ENCODE measurements at places on chromosomes 4 and X.

- no peak for DNase-seq
Observed at GRCh38 chr4:144575181-144575580, 70.8 kb upstream of the HHIP start.

- no peak for DNase-seq
Observed at GRCh38 chrX:132671229-132671641, 182.4 kb upstream of the MBNL3 start.

- no peak for DNase-seq
Observed at GRCh38 chr4:81454948-81455347, 16.8 kb downstream of the RASGEF1B start.

DNA sequence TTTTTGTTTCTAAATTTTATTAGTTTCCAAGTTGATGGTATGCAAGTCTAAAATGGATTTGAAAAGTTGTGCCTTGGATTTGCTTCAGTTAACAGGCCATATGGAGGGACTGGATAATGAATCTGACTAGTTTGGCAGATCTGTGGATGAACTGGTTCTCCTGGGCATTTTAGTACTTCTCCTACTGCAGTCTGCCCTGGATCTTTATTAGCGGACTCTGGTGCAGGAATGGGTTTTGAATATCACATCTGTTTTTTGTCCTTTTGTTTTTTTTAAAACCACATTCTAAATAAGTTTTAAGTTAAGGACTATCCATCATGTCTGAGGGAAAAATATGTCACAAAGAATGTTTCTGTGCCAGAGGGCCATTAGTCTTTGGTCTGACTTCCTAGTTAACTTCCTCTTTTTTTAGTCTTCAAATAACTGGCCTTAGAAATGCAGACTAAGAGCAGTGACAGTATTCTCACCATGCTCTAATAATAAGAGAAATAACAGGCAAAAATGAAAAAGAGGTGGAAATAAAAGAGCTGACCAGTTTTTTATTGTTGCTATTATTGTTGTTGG lies 13.9 kb upstream of the DCK start:
- DNase-seq, result no peak

DNA sequence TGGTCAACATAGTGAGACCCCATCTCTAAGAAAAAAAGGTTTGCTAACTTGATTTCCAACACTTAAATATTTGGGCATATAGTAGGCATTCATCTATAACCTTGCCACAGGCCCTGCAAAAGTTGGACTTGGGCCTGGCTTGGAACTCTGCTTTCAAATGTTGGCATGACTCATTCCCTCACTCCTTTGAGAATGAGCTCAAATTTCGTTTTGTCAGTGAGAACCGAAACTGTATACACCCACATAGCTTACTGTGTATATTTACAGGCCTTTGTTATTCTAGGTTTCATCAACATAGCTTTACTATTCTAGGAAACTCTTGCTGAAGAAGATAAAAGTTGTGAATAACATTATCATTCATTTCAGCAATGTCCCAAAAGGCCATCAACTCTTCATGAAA lies 88.7 kb upstream of the ELOVL6 start:
- DNase-seq, result no peak

GRCh38 chr4:105246712-105247111 lies 100.0 kb downstream of the TET2 start:
- DNase-seq, result no peak

DNA sequence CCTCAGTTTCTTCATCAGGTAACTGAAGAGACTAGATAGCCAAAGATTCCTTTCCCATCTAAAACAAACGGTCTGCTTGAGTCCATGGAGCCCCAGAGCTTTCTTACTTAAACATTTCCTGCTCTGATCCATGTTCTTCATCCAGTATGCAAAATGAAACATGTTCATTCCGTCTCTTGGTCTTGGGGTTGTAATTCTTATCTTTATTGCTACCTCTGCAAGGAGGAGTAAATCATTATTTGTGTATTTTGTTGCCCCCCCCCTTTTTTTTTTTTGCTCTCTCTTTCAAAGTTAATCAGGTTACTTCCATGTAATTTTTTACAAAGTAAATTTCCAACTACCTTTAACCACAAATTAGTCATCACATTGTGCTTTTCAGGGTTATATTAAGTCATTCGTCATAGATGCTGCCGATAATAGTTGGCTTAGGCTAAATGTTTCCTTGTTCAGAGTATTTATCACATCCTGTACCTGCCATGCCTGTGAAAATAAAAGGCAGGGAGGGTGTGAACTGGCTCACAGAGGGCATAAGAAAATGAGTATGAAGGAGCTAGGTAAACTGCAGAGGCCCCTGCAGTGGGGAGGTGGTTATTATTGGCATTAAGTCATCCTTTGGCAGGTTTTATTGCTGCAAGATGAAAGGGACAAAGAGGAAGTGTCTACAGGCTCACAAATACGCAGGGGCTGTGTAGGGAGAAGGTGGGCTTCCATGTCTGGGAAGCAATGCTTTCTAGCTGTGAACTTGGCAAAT lies 76.7 kb upstream of the HS3ST1 start:
- DNase-seq, result no peak

DNA sequence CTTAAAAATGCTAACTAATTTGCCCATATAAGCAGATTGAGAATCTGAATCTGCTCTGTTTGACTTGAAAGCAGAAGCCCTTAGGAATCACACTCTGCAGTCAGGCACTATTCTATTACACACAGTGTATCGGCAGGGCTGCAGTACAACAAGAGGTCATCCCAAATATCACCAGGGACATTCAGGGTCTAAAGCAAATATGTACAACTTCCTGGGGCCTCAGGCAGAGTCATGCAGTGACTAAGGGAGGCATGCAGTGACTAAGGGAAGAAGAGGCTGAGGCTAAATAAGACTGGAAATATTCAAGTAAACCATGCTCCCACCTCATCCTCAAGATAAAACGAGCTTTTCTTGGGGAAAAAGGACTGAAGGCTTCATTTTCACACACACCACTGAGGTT lies 20.9 kb downstream of the MAPK10 start:
- no peak for DNase-seq

DNA sequence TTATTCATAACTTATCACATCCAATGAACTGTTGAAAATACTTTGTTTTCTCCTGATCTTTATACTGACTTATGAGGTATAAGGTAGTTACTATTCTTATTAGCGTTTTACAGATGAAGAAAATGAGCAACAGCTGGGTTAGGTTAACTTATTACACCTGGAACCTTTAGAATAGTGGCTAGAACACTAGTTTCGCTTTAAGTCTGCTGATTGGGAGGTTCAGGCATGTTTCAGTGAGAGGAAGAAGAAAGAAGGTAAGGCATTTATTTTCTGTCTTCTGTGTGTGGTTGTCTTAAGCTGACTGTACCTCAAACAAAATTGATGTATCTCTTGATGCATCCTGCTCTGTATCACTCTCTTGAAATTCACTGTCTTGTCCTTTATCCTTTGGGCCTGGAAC lies 302.5 kb downstream of the GRID2 start:
- DNase-seq, result no peak

GRCh38 chr4:5469861-5470260 lies 238.5 kb downstream of the EVC2 start:
- DNase-seq, result no peak

DNA sequence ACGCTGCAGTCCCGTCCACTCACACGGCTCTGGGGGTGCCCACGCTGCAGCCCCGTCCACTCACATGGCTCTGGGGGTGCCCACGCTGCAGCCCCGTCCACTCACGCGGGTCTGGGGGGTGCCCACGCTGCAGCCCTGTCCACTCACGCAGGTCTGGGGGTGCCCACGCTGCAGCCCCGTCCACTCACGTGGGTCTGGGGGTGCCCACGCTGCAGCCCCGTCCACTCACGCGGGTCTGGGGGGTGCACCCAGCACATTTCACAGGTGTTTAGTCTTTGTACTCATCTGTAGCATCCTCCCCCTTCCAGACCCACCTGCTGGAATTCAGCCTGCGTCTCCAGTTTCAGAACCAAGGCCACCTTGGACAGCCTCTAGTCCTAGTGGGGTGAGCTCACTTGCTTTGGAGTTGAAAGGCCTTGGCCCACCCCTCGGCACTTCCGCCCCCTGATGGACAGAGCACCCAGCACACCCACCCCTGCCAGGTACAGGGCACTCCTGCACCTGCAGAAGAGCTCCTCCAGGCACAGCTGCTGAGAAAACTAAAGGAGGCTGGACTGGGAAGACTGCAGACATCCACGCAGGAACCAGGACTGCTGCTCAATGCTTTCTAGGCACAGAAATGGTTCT lies 73.0 kb downstream of the ABLIM2 start:
- no peak for DNase-seq

- DNase-seq, result no peak
Observed at GRCh38 chr4:105594099-105595010, 41.9 kb downstream of the ARHGEF38 start.

- no peak for DNase-seq
Observed at GRCh38 chr4:81095389-81095788, 64.9 kb downstream of the BMP3 start.

DNA sequence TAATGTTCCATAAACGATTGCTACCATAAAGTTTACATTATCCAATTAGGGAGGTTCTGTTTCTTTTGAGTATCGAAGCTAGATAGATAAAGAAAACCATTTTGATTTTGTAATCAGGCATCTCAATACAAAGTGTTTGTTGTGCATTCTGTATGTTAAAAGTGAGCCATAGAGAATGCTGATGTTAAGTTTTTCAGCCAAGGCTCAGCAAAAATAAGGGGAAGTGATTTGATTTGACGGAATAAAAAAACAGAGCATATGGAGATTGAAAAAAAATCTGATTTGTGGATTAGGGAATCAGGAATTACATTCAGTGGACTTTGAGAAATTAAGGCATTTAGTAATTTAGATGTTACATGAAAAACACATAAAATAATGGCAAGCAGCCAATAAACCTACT lies 314.8 kb downstream of the PPP3CA start:
- no peak for DNase-seq

- no peak for DNase-seq
Observed at GRCh38 chr4:88148560-88148959, 9.9 kb downstream of the ABCG2 start.

DNA sequence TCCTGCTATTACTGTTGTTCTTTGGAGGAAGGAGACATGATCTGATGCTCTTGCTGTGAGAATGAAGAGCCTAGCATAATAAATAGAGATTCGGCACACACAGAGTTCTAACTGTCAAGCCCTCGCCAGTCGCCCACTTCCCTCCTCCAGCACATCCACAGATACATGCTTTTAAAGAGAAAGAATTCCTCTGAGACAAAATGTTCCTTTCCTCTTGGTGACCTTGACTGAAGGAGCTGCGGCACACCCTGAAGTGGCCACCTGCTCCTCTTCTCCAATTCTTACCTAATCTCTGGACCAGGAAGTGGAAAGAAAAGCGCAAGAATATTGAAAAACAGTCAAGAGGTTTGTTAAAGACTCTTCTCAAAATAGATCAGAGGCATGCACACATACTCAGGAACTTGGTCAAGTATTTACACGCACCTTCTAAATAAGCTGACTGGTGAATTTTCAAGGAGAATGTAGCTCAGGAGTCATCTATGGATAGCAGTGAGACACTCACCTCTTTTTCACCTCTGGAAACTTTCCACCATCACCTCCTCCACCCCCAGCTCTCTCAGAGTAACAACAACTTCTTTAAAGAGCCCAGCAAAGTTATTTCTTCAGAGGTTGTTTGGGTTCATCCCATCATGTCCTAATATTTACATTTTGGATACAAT lies 95.4 kb downstream of the PARM1 start:
- DNase-seq, result no peak

- no peak for DNase-seq
Observed at GRCh38 chr4:7332216-7333023, 102.3 kb downstream of the PSAPL1 start.

GRCh38 chrX:129347291-129347690 lies 176.0 kb downstream of the SMARCA1 start:
- peak; percentile 23 for DNase-seq

DNA sequence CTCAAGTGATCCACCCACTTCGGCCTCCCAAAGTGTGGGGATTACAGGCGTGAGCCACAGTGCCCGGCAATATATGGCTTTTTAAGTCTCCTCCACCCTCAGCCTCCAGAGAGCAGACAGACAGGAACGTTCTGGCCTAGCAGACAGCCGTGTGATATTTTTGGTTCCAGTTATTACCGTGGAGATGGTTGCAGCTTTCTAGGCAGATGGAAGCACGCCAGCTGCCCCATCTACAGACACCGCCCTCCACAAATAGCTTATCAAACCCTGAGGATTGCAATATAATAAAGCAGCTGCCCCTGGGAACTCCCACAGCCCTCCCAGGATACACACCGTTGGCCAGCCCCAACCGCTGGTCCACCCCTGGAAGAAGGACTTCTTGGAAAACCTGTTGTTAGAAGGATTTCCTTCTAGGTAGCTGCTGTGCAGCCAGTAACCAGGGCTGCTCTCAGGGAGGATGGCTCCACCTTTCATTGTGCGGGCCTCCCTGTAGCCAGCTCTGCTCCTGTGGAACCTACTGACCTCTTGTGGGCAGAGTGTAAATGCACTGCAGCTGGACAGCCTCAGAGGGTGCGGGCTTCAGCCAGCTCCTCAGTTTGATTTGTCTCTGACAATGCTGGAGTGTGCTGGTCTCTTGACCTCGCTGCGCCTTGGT lies 44.0 kb downstream of the SLC25A5 start:
- peak; percentile 86 for DNase-seq

GRCh38 chr4:72679666-72680065 lies 110.6 kb upstream of the ADAMTS3 start:
- DNase-seq, result no peak

GRCh38 chrX:7219153-7219705 lies 71.3 kb upstream of the PUDP start:
- no peak for DNase-seq

DNA sequence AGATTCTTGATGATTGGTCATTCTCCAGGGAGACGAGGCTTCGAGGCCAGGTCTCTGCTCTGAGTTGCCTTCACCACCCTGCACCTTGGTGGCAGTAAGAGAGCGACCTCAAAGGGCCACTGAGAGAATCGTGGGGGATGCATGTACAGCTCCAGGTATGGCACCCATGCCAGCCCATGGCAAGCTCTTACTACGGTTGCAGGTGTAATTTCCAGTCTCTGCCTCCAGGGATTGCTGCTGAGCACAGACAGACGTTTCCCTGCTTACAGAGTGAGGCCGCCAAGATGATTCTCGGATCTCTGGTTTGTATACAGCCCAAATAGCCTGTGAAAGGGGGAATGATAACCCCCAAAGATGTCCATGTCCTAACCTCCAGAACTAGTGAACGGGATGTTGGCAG lies 16.3 kb upstream of the DRD5 start:
- no peak for DNase-seq

- DNase-seq, result peak; percentile 65
Observed at GRCh38 chr4:8176547-8177399, 18.2 kb upstream of the ABLIM2 start.

GRCh38 chr4:162853788-162854187 lies 312.9 kb downstream of the NAF1 start:
- no peak for DNase-seq

- peak; percentile 61 for DNase-seq
Observed at GRCh38 chr4:77994194-77994721, 62.9 kb upstream of the FRAS1 start.

GRCh38 chr4:2745981-2746806 lies 9.9 kb downstream of the TNIP2 start:
- DNase-seq, result no peak

Data from HAP-1 (cell line).